PC-9 (cell line): ENCODE measurements at places on chromosomes 16 and 17.
A peak's percentile ranks its signal among the peaks of the same experiment; 100 is the strongest.

DNA sequence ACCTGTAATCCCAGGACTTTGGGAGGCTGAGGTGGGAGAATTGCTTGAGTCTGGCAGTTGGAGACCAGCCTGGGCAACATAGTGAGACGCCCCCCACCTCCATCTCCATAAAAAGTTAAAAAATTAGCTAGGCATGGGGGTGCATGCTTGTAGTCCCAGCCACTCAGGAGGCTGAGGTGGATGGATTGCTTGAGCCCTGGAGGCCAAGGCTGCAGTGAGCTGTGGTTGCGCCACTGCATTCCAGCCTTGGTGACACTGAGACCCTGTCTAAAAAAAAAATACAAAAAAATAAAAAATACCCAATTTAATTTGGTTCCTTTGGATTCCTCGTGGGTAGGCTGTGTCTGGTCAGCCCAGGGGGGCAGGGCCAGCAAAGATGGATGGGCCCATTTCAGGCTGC lies 26.1 kb upstream of the TAC4 start:
- DNase-seq, result no peak

DNA sequence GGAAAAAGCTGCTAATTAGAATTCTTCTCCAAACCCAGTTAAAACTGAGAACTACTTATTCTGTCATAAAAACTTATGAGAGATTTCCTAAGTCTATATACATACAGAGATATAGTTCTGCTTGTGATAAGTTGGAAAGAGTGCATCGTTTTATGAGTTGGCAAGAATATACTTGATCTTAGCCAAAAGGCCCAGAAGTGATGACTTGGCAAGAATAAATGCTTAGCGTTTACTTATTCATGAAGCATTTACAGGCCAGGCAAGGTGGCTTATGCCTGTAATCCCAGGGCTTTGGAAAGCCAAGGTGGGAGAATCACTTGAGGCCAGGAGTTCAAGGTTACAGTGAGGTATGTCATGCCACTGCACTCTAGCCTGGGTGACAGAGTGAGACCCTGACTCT lies 81.7 kb downstream of the CYB561 start:
- DNase-seq, result no peak

GRCh38 chr16:88537859-88538258 lies 32.3 kb upstream of the ZC3H18 start:
- DNase-seq, result no peak

- DNase-seq, result no peak
These were observed 124.6 kb upstream of the HAS3 start for GRCh38 chr16:68980695-68981315.

GRCh38 chr16:48960830-48961229 lies 320.8 kb downstream of the CBLN1 start:
- DNase-seq, result no peak

DNA sequence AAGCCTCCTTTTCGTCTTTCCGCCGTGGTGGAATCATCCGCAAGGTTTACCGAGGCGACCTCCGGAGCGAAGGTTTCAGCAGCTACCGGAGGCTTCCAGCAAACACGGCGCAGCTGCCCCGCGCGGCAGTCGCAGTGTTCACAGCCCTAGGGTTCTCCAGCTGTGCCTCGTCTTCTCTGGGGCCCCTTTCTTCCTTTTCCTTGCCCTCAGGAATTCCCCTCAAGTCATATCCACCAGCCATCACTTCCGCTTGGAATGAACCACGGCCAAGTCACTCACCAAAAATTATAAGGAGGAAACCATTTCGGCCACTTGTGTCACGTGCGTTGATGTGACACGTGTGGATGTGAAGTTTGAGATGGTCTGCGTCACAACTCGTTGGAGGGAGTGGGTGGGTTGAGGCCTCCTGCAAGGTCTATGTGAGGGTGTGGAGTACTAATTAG lies 636 bp upstream of the ERN1 start:
- DNase-seq, result no peak

- DNase-seq, result peak; percentile 9
These were observed 404.9 kb upstream of the EEF2KMT start for GRCh38 chr16:5502467-5502869.

GRCh38 chr17:67322042-67322787 lies 44.2 kb downstream of the PSMD12 start:
- no peak for DNase-seq

- DNase-seq, result no peak
These were observed 37.2 kb upstream of the PIK3R6 start for GRCh38 chr17:8904686-8905085.

DNA sequence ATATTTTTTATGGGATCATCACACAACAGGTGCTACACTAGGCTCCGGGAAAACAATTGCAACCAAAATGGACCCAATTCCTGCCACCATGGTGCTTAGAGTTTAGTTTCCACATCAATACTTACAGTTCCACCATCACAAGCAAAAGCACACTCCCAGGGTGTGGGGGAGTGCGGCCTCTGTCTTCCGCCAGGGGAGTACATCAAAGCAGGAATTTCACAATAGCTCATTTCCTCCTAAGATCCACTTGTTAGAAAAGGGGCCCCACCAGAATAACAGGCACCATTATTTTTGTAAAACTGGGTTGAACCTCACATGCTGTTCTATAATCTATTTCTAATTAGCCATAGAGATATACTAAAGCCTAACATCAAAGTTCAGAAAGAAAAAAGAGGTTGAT lies 44.3 kb upstream of the PSMD7 start:
- DNase-seq, result no peak

GRCh38 chr16:9297437-9298113 lies 206.1 kb downstream of the HAPSTR1 start:
- DNase-seq, result no peak

- no peak for DNase-seq
These were observed 69.8 kb downstream of the CLEC16A start for GRCh38 chr16:11014136-11014535.

- no peak for DNase-seq
These were observed 153.9 kb upstream of the CES5A start for GRCh38 chr16:56029026-56029425.

- DNase-seq, result no peak
These were observed 744 bp downstream of the SALL1 start for GRCh38 chr16:51150165-51150887.

DNA sequence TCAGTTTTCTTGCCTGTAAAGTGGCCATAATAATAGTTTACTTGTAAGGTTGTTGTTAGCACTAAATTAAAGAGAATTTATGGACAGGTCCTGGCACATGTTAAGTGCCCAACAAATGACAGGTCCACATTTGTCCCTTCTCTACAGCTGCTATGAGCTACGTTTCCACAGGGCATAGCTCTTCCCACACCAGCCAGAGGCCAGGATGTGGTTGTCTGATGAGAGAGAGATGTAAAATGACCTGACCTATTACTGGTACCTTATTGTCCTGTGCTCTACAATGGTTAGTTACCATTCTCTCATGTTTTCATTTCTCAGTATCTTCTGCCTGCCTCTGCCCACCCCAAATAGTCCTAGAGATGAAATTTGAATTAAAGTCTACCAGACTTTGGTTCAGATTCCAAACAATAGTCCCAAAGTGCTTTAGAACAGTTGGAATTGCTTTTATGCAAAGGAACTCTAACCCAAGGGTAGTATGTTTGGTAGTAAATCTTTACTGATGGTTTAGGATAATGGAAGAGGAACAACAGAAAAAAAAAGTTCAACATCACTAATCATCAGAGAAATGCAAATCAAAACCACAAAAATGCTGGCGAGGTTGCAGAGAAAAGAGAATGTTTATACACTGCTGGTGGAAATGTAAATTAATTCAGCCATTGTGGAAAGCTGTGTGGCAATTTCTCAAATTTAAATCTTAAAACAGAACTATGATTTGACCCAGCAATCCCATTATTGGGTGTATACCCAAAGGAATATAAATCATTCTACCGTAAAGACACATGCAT lies 57.1 kb upstream of the ANKFN1 start:
- DNase-seq, result no peak

DNA sequence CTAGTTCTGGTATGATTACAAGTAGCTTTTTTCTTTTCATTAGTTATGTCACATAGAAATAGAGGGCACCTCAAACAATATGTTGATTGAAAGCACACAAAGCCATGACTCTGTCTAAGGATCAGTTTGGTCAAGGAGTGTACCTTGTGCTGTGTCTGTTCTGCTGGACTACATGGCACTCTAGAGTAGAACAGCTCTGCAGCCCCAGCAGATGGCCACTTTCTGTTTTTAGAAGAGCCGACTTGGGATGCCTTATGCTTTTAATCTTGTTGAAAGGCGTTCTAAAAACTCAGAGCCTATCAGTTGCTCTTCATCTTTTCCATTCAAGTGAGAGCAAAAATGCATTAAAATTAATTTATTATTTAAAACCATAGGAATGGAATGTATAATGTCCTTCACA lies 49.3 kb upstream of the CA10 start:
- no peak for DNase-seq

- DNase-seq, result no peak
These were observed 2.4 kb downstream of the GJD3 start for GRCh38 chr17:40361925-40362695.

- no peak for DNase-seq
These were observed 453.9 kb upstream of the GOT2 start for GRCh38 chr16:59188029-59188428.

DNA sequence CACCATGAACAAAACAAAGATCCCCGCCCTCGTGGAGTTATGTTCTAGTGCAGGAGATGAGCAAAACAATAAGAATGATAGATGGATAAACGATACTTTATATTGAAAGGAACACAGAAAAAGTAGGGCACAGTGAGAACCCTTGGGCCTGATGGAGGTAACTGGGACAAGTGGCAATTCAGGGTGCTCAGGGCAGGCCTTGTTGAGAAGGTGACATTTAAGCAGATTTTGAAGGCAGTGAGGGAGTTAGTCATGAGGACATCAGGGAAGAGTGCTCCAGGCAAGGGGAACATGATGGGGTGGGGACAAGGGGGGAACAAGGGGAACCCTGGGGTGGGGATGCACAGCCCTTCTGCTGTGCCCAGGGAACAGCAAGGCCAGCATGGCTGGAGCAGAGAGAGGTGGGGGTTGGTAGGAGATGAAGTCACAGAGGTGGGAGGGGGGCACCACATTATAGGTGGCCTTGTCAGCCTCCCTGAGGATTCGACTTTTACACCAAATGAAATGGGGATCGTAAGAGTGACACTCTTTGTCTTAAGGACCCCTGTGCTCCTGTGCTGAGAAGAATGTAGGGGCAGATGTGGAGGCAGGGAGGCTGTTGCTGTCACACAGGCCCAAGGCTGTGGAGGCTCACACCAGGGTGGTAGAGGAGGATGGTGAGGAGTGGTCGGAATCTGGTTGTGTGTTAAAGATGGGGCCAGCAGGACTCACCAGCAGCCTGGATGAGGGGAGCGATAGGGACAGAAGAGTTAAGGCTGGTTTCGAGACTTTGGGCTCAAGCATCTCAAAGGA lies 9.2 kb upstream of the PRM1 start:
- no peak for DNase-seq

GRCh38 chr17:42058063-42058462 lies 7.7 kb upstream of the C17orf113 start:
- no peak for DNase-seq

GRCh38 chr17:57363998-57364643 lies 107.8 kb downstream of the MSI2 start:
- no peak for DNase-seq

DNA sequence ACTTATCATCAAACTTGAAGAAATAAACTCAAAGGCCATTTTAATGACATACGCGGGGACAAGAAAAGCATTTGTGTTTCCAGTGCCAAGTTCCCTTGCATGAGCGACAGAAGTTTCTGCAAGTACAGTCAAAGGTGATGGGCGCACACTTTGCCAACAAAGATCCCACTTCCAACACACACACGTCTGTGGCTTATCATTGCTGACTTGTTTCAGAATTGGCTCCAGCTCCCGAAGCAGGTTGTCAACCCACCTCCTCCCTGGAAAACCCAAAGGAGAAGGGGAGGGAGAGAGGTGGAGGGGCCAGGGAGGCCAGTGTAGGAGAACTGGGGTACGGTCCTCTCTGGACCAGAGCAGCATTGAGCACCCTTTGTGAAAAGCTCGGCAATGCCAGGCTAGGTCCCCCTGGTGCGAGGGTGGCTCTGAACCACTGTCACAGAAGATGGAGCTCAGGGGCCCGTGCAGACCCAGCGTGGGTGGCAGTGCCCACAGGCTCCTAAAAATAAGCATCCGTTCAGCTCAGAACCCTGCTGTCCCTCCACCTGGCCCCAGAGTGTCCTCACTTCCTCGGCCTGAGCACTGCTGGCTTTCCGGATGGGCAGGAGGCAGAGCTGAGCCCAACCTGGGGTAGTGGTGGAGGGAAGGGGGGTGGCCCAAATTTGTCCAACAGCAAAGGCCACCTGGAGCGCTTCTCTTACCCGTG lies 33.2 kb downstream of the RBFOX3 start:
- no peak for DNase-seq

- no peak for DNase-seq
These were observed 72.8 kb upstream of the C16orf82 start for GRCh38 chr16:26993963-26994362.

DNA sequence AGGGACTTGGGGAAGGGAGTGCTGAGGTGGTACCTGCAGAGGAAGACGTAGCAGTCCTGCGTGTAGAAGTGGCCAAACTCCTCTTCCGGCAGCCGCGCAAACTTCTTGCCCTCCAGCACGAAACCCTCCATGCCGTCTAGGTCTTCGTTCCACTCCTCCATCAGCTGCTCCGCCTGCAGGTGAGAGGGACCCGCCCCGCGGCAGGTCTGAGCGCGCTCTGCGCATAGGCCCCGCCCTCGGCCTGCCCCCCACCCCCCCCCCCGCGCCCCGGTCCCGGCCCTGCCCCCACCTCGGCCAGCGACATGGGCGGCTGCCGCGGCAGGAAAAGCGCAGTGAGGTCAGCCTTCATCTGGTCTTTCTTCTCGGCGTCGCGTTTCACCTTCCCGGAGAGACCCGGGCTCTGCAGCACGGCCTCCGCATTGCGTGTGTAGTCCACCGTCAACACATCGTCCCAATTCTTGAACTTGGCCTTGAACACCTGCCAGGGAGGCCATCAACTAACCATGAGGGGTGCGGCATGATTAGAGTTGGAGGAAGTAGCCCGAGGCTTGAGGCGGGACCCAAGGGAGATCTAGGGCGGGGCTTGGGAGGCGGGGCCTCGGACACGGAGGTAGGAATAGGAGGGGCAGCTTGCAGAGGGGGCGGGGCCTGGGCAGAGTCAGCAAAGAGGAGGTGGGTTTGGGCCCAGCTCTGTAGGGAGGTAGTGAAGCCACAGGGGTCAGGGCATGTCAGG lies 11.5 kb downstream of the FLII start:
- peak; percentile 65 for DNase-seq

GRCh38 chr16:73775841-73776388 lies 520.7 kb upstream of the PSMD7 start:
- DNase-seq, result no peak
